Melanocyte of skin (primary cell): ENCODE measurements at places on chromosomes 1 and 21. TPM values are rescaled to one million over a fixed set of nuclear protein-coding genes. Genes with fewer than 3 reads are reported as not detected.

The ADAMTS1 gene
- 17.6 and 19.4 TPM in 2 replicates for total RNA-seq

The CNIH3 gene
- total RNA-seq = 5.3 and 19.6 TPM in 2 replicates

The FCN3 gene
- total RNA-seq = not detected in 2 replicates

The CZIB gene
- 34.1 and 41.4 TPM in 2 replicates for total RNA-seq
